Lower leg skin (tissue), 4 donors: ENCODE measurements at places on chromosomes 11 and 22. TPM values are rescaled to one million over a fixed set of nuclear protein-coding genes. Genes with fewer than 3 reads are reported as not detected.

- no peak for DNase-seq
These were observed 2.2 kb downstream of the TMEM80 start for GRCh38 chr11:697811-698311.

GRCh38 chr22:47586038-47586437 is 823.6 kb downstream of the TBC1D22A start:
- no peak for DNase-seq

DNA sequence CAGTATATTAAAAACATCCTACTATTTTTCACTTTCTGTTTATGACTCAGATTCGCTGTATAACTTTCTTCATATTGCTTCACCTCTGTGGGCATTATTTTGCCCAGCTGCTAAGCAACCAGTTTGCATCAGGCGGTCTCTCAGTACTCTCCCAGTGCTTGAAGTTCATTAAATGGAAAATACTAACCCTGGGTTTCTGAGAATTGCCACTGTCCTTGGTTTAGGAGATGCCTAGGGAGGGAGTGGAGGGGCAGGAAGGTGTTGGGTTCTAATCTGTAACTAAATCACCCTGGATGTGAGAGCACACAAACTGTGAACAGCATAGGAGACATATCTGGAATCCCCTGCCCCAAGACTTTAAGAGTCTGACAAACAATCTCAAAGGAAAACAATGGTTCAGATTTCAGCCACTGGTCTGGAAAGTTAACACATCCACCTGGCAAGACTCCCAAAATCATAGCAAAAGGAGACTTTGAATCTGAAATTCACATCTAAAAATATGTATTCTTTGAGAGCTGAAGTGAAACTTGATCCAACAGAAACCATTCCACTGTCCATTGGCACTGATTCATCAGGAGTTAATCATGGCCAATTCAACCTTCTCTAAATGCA is 540.0 kb downstream of the SOX6 start:
- DNase-seq, result no peak

GRCh38 chr11:69293819-69294505 is at the start of gene MYEOV:
TSS of gene MYEOV (plus strand) at chr11:69294155. CDS start at chr11:69295355, 1,200 bp downstream.
- no peak for DNase-seq

GRCh38 chr11:114262681-114263512 is 33.3 kb upstream of the NNMT start:
- no peak for DNase-seq

DNA sequence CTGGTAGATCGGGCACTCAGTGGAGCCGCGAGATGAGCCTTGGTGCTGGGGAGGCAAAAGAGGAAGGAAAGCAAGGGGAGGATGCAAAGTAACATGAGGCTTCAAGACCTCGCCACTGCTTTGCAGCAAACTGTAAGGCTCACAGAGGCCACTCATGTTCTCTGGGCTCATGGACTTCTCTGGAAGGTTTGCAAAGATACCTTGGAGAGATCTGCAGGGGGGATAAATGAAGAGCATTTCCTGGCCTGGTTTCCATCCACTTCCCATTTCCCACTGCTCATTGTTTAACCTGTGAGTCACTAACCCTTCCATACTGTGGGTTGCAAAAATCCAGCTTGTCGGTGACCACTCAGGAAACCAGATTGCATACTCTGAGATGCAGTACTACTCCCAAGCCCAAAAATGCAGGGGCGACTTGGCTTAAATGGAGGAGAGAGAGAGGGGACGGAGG is 38.5 kb downstream of the OSBP2 start:
- no peak for DNase-seq

DNA sequence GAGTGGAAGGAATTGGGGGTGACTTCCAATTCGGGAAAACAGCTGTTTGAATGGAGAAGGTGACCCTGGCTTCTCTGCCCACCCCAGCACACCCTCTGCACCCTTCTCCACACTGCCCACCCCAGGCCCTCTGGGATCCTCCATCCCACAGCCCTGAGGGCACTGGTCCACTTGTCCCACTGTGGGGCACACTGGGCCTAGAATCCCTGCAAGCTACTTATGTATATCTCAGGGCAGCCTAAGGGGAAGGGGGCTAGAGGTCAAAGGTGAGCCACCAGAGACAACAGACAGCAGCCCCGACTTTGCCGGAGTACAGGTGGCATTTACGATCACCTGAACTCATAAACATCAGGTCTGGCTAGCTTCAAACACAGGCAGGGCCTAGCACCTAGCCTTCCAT is 673 bp upstream of the SCUBE2 start:
- DNase-seq, result no peak

GRCh38 chr11:28697920-28698827 is 590.0 kb downstream of the METTL15 start:
- no peak for DNase-seq

Gene KCTD17
- total RNA-seq, result 32.4 TPM

Gene DEUP1
- total RNA-seq, result not detected

Gene TRAF6
- 12.9 TPM for total RNA-seq

Gene C11orf91
- total RNA-seq, result not detected

Gene PKDREJ
- 0.23 TPM for total RNA-seq
